Activated CD8-positive, alpha-beta T cell treated with anti-CD3 and anti-CD28 coated beads, Interleukin-2, amount 10 ng/mL, durations not matched to agents 7 days and 5 days (primary cell): ENCODE measurements at places on chromosomes 7 and 10.

- no peak for DNase-seq
These were observed 16.9 kb downstream of the DYDC2 start for GRCh38 chr10:80373502-80373901.

GRCh38 chr10:108791030-108791429 is 1132.3 kb downstream of the XPNPEP1 start:
- DNase-seq: no peak

DNA sequence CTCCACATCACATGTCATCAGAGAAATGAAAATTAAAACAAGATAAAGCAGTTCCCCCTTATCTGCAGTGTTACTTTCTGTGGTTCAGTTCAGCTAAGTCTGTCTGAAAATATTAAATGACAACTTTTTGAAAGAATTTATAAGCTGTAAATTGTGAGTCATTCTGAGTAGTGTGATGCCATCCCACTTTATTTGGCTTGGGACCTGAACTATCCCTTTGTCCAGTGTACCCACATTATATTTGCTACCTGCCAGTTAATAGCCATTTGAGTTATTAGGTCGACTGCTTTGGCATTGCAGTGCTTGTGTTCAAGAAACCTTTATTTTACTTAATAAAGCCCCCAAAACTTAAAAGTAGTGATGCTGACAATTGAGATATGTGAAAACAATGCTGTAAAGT is 804.2 kb downstream of the ANKRD7 start:
- DNase-seq: no peak

GRCh38 chr10:77562742-77563141 is 74.9 kb downstream of the KCNMA1 start:
- DNase-seq: no peak

DNA sequence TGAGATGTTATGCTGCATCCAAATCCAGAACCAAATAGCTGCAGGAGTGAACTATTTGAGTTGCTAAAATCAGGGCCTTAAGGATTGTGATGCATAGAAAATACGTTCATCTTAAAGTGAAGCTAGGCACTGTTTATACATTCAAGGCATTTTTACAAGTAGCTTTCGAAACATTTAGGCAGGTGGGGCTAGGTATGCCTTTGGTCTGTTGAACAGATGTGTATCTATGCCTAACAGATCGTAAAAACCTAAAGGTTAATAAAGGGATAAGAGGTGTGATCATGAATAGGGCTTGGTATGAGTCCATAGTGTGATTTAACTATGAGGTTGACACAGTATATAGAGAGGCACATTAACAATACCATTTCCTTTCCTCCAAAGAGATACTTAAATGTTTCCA is 262.5 kb downstream of the SEMA3D start:
- no peak for DNase-seq

DNA sequence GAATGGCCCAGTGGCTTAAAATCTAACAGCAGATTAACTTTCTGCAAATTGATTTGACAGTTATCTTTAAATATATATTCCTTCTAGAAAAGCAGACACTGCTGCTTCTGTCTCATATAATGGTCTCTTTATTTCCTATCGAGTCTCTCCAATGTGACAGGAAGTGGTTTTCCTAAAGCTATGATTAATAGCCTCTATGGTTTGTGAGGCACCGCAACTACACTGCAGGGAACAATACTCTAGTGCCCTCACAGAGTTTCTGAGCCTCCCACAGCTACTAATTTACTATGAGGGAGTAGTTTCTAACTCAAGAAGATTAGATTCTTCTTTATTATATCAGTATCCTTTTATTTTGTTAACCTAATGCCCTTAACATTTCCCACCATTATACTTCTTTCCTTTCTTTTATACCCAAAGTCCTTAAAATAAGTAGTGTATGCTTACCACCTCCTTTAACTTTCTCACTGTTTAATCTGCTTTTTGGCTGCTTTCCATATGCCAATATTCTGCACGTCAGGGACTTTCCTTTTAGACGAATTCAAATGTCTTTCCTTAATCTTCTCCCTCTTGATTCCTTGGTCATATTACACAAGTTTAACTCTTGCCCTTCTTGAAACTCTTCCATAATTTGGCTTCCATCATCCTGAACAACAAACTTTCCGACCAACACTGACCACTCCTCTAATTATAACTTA is 23.8 kb upstream of the AHR start:
- DNase-seq: peak; percentile 51

- DNase-seq: no peak
These were observed 147.3 kb upstream of the CDCA7L start for GRCh38 chr7:22093001-22093400.

DNA sequence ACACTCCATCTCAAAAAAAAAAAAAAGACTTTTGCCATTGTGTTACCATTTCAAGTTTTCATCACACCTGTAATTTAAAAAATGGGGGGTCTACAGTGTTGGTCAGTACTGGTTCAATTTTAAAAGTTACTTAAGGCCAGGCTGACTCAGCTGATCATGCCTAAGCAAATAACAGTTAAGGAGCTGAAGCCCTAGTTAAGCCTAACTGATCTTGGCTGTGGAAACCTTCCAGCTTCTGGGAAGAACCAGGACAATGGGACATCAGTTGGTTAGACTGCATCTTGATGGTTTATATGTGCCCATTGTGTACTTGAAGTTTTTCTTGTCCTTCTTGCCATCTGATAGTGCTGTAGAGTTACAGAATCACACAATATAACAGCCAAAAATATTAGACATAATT is 26.7 kb downstream of the VCL start:
- DNase-seq: no peak
